ENCODE measurements at places on chromosomes 11 and 22. TPM values are rescaled to one million over a fixed set of nuclear protein-coding genes. Genes with fewer than 3 reads are reported as not detected.

GRCh38 chr22:43014316-43014868, 557 bp downstream of the PACSIN2 start:
- peak; percentile 82 for DNase-seq
- H3K27ac ChIP-seq = peak overlapping the region; percentile 85
- H3K4me1 ChIP-seq = peaks cover 26% of the 10 kb centered on the region

GRCh38 chr11:35709376-35709775, 46.8 kb downstream of the TRIM44 start:
- H3K36me3 ChIP-seq = no peaks in the 10 kb centered on the region
- no peak for DNase-seq
- no peaks in the 10 kb centered on the region for H3K27me3 ChIP-seq
- H3K4me1 ChIP-seq = no peaks in the 10 kb centered on the region
- H3K27ac ChIP-seq = no peak overlapping the region

- DNase-seq = no peak
- H3K4me1 ChIP-seq = peaks cover 2% of the 10 kb centered on the region
- no peak overlapping the region for H3K4me3 ChIP-seq
- no peaks in the 10 kb centered on the region for H3K27me3 ChIP-seq
- H3K27ac ChIP-seq = no peak overlapping the region
Observed at GRCh38 chr22:39651053-39651996, 80.8 kb downstream of the CACNA1I start.

DNA sequence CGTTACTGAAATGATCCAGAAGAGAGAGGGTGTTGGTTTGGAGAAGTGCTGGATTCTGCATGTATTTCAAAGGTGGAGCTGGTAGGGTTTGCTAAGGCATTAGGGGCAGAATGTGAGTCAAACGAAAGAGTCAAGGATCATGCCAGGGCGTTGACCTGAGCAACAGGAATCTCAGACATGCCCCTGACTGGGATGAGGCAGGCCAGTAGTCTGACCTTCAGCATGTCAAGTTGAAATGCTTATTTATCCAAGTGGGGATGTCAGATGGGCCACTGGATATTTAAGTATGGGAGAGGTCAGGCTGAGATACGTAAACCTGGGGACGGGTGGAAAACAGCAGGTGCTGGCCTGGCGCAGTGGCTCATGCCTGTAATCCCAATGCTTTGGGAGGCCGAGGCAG, 2.7 kb upstream of the TSGA10IP start:
- H3K27me3 ChIP-seq = peaks cover 6% of the 10 kb centered on the region
- H3K4me3 ChIP-seq = no peak overlapping the region
- no peak overlapping the region for H3K27ac ChIP-seq
- no peak for DNase-seq

- no peak overlapping the region for H3K27ac ChIP-seq
- H3K27me3 ChIP-seq = no peaks in the 10 kb centered on the region
- H3K4me1 ChIP-seq = no peaks in the 10 kb centered on the region
- no peak overlapping the region for H3K4me3 ChIP-seq
Observed at GRCh38 chr11:115677190-115677589, 173.0 kb upstream of the CADM1 start.

GRCh38 chr11:69305885-69306540, 12.1 kb downstream of the MYEOV start:
- DNase-seq = no peak
- H3K27me3 ChIP-seq = no peaks in the 10 kb centered on the region
- no peaks in the 10 kb centered on the region for H3K36me3 ChIP-seq
- no peak overlapping the region for H3K27ac ChIP-seq

- no peak for DNase-seq
- no peak overlapping the region for H3K4me3 ChIP-seq
- no peak overlapping the region for H3K27ac ChIP-seq
- H3K4me1 ChIP-seq = no peaks in the 10 kb centered on the region
Observed at GRCh38 chr11:2687782-2688191, 12.0 kb downstream of the KCNQ1OT1 start.

DNA sequence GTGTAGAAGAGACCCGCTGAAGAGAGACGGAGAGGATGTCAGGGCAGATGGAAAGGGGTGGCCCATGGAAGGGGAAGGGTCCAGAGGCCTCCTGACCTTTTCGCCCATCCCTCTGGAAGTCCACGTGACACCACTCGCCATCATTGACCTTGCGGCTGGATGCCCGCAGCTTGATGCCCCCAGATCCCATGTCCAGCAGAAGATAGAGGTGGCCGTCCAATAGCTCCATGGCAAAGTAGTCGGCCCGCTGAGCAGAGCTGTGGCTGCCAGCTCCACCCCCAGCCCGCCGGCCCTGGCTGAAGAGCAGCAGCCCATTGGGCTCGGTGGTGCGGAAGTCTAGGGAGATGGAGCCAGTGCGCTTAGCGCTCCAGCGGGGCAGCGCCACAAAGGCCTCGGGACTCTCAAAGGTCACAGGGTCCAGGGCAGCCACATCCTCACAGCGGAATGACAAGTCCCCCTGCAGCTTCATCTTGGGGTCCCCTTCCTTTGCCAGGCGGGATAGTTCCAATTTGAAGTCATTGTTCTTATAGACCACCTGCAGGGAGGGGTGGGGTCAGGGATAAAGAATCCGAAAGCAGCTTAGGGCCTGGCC, 55.7 kb downstream of the NRXN2 start:
- no peak overlapping the region for H3K4me3 ChIP-seq

DNA sequence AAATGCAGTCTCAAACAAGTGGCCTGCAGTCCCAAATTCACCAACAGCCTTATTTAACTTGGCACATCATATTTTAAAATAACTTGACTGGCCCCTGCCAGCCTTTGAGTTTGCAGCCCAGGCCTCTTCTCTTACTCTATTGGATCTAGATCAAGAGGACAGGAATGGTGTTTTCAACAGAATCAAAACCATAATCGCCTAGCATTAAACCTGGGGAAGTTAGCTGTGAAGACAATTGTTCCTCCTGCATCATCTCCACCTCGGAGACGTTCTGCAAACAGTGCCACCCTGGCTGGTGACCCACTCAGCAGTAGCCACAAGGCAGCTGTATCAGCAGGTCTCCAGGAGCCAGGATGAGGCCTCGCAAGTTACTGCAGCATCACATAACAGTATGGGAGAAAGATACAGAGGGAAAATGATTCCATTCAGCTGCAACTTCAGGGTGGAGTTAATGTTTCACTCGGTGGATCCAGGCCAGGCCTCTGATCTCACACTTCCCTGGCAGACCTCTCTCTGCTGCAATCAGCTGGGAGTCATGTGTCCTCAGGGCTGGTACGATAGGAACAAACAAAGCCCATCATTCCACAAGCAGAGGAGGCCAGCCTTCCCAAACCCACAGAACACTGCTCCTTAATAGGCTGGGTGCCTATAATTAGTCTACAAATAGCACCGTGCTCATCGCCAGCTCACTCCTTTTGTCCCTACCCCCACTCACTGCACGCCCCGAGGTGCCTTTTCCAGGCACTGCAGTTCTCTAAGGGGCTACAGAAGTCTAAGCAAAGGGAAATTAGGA, 18.6 kb upstream of the SCN2B start:
- peak overlapping the region; percentile 48 for H3K27ac ChIP-seq
- H3K27me3 ChIP-seq = peaks cover under 1% of the 10 kb centered on the region
- no peak for DNase-seq
- H3K4me3 ChIP-seq = no peak overlapping the region
- peaks cover 86% of the 10 kb centered on the region for H3K36me3 ChIP-seq
- peaks cover 21% of the 10 kb centered on the region for H3K4me1 ChIP-seq

- peak overlapping the region; percentile 39 for H3K4me3 ChIP-seq
- H3K27me3 ChIP-seq = peaks cover 77% of the 10 kb centered on the region
- H3K36me3 ChIP-seq = peaks cover 9% of the 10 kb centered on the region
- peaks cover 20% of the 10 kb centered on the region for H3K4me1 ChIP-seq
- H3K27ac ChIP-seq = peak overlapping the region; percentile 52
- peak; percentile 56 for DNase-seq
Observed at GRCh38 chr11:122976734-122977469, 4.7 kb downstream of the BSX start.

DNA sequence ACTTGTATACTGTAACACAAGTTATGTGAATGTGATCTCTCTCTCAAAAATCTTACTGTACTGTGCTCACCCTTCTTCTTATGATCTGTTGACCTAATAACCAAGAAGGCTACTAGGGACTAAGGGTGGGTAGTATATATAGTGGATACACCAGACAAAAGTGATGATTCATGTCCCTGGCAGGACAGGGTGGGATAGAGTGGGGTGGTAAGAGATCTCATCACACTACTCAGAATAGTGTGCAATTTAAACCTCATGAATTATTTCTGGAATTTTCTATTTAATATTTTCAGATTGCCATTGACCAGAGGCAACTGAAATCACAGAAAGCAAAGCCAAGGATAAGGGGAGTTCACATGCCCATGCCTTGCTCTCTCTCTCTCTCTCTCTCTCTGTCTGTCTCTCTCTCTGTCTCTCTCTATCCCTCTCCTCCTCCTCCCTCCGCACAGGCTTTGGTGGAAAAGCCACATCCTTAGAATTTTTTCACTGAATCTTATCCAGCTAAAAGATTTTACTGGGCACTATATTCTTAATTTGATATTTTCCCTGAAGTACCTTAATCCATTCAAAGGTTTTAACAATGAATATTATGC, 12.0 kb upstream of the STK33 start:
- H3K27ac ChIP-seq = no peak overlapping the region
- no peaks in the 10 kb centered on the region for H3K36me3 ChIP-seq
- peaks cover 9% of the 10 kb centered on the region for H3K4me1 ChIP-seq
- H3K4me3 ChIP-seq = no peak overlapping the region
- peaks cover 28% of the 10 kb centered on the region for H3K27me3 ChIP-seq
- no peak for DNase-seq

DNA sequence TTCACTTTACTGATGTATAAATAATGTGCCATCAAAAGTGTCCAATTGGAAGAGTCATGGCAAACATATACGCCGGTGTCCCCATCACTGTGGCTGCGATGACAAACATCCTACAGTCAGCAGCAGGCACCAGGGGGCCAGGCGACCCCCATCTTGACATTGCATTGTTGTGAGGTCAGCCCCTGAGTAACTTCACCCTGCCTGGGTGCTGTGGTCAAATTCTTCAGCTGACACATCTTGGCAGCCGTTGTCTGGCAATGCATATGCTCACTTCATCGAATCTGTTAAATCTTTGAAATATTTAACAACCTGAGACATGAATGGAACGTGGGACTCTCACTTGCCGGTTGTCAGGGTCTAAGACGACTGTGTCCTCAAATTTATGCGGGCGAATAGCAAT, 430.9 kb downstream of the BRD1 start:
- no peaks in the 10 kb centered on the region for H3K27me3 ChIP-seq
- H3K4me1 ChIP-seq = no peaks in the 10 kb centered on the region
- no peak overlapping the region for H3K27ac ChIP-seq
- H3K36me3 ChIP-seq = no peaks in the 10 kb centered on the region

DNA sequence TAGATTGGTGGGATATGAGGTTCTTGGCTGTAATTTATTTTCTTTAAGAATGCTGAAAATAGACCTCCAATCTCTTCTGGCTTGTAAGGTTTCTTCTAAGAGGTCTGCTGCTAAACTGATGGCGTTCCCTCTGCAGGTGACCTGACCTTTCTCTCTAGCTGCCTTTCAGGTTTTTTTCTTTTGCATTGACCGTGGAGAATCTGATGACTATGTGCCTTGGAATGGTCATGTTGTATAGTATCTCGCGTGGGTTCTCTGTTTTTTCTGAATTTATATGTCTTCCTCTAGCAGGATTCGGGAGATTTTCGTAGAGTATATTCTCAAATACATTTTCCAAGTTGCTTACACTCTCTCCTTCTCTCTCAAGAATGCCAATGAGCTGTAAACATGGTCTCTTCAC, 122.2 kb downstream of the DDX10 start:
- peaks cover 2% of the 10 kb centered on the region for H3K36me3 ChIP-seq
- H3K4me1 ChIP-seq = peaks cover 33% of the 10 kb centered on the region

- peaks cover 18% of the 10 kb centered on the region for H3K4me1 ChIP-seq
- DNase-seq = no peak
- H3K27me3 ChIP-seq = peaks cover 6% of the 10 kb centered on the region
- H3K4me3 ChIP-seq = no peak overlapping the region
Observed at GRCh38 chr11:74744277-74744676, 4.4 kb upstream of the RNF169 start.

GRCh38 chr22:49936018-49936972, 17.9 kb downstream of the CRELD2 start:
- H3K36me3 ChIP-seq = peaks cover 2% of the 10 kb centered on the region
- H3K27ac ChIP-seq = peak overlapping the region; percentile 91
- peak; percentile 97 for DNase-seq
- peaks cover 23% of the 10 kb centered on the region for H3K4me1 ChIP-seq

- H3K4me3 ChIP-seq = no peak overlapping the region
- no peak for DNase-seq
- H3K36me3 ChIP-seq = no peaks in the 10 kb centered on the region
Observed at GRCh38 chr11:110830747-110831146, 118.5 kb upstream of the ARHGAP20 start.

DNA sequence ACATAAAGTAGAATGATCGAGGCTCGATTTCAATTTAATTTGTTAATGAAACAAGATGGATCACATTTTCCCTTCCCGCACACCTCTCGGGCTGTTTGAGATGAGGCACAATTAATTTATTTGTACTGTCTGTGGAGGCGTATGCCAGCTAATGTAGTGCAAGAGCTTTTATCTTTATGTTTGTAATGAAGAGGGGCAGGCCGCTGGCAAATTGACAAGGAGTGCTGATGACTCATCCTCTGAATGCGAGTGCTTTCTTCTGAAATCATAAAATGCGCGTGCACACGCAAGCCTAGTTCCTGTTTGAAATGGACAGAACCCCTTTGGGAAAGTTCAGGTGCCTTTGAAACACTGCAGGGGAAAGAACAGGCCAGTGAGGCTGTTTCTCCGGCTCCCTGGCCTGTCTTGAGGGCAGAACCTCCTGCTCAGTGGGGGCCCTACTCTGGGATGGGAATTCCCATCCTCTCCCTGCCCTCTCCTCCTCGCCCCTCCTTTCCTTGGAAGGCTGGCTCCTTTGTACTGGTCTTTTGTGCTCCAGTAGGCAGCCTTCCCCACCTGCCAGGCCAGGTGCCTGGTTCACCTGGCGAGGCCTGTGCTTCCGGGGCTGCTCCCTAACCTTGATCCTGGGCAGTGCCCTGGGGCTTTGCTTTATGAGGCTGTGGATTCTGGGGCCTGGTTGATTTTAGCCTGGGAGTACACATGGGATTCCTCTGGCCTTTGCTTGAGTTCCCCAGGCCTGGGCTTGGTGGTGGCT, 50.3 kb downstream of the TEAD1 start:
- no peak overlapping the region for H3K4me3 ChIP-seq

The KRTAP5-8 gene
- not detected for total RNA-seq

The SPDYC gene
- not detected for total RNA-seq

The KIRREL3 gene
- total RNA-seq = not detected

The OR6A2 gene
- total RNA-seq = 0.50 TPM

The POLDIP3 gene
- total RNA-seq = 75.4 TPM

The SLC2A11 gene
- 8.0 TPM for total RNA-seq

The SLC22A9 gene
- total RNA-seq = not detected

The LRRC74B gene
- total RNA-seq = not detected

The SELENOO gene
- 25.2 TPM for total RNA-seq
